Left lobe of liver (tissue), 2 donors: ENCODE measurements at places on chromosomes 6 and 20. TPM values are rescaled to one million over a fixed set of nuclear protein-coding genes. Genes with fewer than 3 reads are reported as not detected.

Gene FRS3
- 4.4 TPM for total RNA-seq

DNA sequence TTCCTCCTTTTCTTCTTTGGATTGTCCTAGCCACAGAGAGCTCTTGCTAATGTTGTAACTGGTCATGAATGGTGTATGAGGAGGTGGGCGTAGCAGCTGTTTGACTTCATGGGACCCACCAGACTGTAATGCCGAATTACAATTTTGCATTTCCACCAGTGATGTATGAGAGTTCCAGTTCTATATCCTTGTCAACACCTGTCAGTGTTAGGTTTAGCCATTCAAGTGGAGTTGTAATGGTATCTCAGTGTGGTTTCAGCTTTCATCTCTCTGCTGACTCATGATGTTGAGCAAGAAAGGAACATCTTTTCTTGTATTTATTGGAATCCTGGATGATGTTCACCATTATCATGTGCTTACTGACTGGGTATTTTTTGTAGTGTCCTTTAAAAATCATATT is 5.1 kb downstream of the IGF2R start:
- DNase-seq = no peak

Gene CYP21A2
- 9.0 TPM for total RNA-seq

Gene SLC35F1
- not detected for total RNA-seq

GRCh38 chr20:33790566-33790965 is 20.6 kb upstream of the CHMP4B start:
- no peak for DNase-seq

- no peak for DNase-seq
Measured at GRCh38 chr20:51043811-51044210, 20.9 kb upstream of the KCNG1 start.

DNA sequence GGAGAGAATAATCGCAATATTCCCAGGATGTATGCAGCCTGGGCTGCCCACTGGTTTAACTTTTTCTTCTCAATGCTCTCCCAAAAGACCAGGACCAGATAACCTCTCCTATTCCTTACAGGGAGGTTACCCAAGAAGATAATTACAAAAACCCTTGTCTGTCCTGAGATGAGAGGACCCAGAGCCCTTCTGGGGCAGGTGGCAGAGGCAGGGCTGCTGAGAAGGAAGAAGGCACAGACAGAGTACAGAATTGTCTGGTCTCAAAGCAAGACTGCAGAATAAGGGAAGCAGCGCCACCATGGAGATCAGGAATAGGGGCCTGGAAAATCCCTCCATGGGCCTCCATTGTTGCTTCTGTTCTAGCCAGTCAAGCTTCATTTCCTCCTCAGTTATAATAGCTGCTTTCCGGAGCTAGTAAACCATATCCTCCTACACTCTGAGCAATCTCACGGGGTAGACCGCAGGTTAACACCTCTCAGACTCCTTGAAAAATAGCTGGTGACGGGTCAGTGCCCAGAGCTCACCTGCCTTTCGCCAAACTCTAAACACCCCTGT is 463 bp upstream of the HLA-DMB start:
- no peak for DNase-seq

DNA sequence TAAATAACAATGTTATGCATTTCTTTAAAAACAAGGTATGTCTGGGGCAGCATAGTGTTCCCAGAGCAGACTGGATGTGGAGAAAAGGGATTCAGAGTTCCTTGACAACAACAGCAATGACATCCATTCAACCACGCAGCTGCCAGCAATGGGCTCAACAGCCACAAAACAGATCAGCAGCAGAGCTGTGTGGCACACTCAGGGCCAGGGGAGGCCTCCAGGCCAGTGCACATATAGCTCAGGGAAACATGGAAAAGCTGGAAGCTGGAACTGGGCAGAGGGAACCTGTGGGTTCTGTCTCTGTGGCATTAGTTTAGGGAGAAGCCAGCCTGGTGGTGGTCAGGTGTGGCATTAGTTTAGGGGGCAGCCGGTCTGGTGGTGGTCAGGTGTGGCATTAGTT is 148.3 kb downstream of the SMOC2 start:
- DNase-seq = no peak

Gene IFNGR1
- total RNA-seq = 23.0 TPM

Gene SIRPB2
- 0.50 TPM for total RNA-seq

DNA sequence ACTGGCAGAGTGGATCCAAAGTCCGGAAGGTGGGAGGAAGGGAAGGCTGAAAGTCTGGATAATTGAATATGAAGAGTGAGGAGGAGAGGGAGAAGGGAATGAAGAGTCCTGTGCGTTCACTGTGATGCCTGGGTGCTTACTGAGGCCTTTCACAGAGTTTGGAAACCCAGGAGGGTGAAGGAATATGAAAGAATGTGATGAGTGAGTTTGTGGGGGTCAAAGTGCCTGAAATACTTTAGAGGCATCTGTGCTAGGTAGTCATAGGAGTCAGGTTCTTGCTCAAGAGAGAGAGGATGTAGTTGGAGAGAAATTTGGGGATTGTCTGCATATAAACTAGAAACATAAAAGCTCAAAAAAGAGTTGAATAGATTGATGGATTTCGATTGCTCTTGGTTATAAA is 20.7 kb downstream of the NKX2-4 start:
- no peak for DNase-seq

- no peak for DNase-seq
Measured at GRCh38 chr20:47773371-47773786, 11.9 kb downstream of the SULF2 start.

- DNase-seq = no peak
Measured at GRCh38 chr6:89729818-89730217, 89.8 kb downstream of the MDN1 start.

- no peak for DNase-seq
Measured at GRCh38 chr6:147870506-147871110, 362.1 kb downstream of the SAMD5 start.

- no peak for DNase-seq
Measured at GRCh38 chr20:53073636-53074415, 101.7 kb downstream of the TSHZ2 start.

GRCh38 chr6:54690596-54690995 is 156.0 kb upstream of the FAM83B start:
- DNase-seq = no peak

GRCh38 chr6:44115866-44116265 is 11.4 kb downstream of the MRPL14 start:
- no peak for DNase-seq

- DNase-seq = peak; percentile 23
Measured at GRCh38 chr6:169857343-169858292, 106.2 kb downstream of the ERMARD start.

DNA sequence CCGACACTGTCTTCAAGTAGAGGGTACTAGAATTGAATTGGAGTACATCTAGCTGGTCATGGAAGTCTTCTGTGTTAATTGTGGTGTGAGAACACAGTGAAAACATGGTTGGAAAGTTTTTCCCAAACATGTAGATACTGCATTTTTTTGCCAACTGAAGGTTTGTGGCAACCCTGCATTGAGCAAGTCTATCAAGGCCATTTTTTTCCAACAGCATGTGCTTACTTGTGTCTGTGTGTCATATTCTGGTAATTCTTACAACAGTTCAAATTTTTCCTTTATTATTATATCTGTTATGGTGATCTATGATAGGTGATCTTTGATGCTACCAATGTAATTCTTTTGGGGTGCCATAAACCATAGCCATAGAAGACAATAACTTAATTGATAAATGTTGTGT is 147.0 kb downstream of the MYB start:
- DNase-seq = no peak

- DNase-seq = no peak
Measured at GRCh38 chr20:4490045-4490444, 231.7 kb upstream of the PRND start.

DNA sequence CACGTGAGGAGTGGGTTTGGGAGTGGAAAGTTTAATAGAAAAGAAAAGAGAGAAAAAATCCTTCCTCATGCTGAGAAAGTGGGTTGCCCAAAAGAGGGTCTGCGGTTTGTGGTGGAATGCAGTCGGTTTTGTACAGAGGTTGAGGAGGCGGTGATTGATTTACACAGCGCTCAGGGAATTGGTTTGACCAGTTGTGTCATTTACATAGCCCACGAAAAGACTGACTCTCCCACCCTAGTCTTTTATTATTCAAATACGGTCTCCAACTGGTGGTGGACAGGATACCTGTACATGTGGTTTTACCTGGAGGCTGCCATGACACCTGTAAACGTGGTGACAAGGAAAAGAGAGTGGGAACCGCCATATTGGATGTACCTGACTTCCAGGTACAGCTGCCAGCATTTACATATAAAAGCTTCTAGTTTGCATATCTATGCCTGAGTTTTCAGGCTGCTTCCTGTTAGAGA is 42.1 kb downstream of the HLA-DPB1 start:
- DNase-seq = no peak

DNA sequence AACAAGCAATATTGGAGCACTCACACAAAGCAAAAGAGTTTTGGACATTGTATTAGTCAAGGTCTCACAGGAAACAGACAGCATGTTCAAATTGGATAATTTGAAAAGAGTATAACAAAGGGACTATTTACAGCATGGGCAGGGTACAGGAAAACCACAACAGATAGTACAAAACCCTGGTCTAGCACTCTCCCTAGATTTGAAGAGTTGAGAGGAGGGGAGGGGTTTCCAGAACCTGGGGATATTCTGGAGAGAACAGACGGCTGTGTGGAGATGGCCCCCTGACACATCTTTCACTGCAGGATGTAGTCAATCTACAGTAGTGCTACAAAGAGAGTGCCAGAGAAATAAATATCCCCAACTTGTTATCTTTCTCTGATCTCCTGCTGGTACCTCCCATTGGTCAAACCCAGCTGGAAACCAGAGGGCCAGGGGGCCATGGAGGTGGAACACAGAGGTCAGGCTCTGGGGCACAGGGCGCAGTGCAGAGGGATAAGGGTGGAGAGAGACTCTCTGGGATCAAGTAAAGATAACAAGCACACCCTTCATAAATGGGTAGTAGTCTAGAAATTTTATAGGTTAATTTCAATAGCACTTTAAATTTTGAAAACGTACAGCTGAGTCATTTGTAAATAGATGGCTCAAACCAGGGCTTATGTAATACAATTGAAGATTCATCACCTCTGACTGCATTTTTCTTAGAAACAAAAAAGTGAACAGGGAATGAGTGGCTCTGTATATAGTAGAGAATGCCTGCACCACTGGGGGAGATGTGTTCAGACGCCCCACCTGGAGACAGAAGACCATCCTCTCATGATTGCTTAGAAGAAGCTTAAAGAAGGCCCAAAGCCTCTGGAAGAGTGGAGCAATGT is 25.7 kb downstream of the RCAN2 start:
- no peak for DNase-seq

DNA sequence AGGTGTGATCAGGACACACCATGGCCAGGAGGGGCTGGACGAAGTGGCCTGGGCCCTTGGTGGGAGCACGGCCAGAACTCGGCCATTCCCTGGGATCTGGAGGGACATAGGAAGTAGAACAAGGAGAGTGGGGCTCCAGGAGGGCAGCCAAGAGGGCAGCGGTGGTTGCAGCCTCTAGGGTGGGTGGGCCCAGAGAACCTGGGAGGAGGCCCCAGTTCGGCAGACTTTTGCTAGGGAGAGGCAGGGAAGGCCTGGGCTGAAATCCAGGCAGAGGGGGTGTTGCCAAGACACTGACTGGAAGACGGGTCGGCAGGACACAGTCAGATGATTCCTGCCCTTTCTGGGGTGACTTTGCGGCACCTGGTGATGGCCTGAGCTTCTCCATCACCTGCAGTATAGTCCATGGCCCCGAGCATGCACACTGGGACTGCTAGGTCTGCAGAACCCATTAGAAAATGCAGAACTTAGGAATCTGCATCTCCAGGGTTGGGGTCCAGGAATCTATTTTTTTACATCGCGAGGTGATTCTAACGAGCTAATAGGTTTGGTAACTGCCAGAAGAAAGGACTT is 224.8 kb downstream of the SYNDIG1 start:
- peak; percentile 22 for DNase-seq

- no peak for DNase-seq
Measured at GRCh38 chr6:154661768-154662167, 71.4 kb upstream of the SCAF8 start.

- no peak for DNase-seq
Measured at GRCh38 chr20:63114006-63114692, 101.8 kb downstream of the YTHDF1 start.

Gene HNF4A
- total RNA-seq = 189 TPM

Gene VWA7
- total RNA-seq = 2.3 TPM

Gene GPANK1
- 7.7 TPM for total RNA-seq

Gene CCDC28A
- total RNA-seq = 16.5 TPM

DNA sequence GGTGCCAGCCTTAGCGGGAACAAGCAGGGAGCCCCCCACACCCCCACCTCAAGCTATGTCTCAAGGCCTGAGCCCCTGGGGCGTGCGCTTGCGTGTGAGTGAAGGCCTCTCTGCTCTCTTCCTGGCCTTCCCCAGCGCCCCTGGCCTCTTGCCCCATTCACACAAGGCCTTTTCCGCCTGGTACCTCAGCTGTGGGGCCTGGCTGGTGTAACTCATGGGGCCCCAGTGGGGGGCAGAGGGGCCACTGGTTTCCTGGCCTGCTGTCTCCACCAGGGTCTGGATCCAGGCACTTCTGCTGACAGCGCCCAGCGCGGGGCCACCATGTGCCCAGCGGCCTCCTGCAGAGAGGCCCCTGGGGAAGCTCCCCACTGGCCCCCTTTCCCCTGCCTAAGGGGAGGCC is 34.7 kb downstream of the GNAS-AS1 start:
- no peak for DNase-seq

Gene CAGE1
- total RNA-seq = 0.05 TPM

Gene OR2H1
- not detected for total RNA-seq

- DNase-seq = no peak
Measured at GRCh38 chr6:35219683-35220326, 6.0 kb downstream of the SCUBE3 start.

GRCh38 chr20:8811801-8812594 is 256.9 kb upstream of the PLCB4 start:
- no peak for DNase-seq

DNA sequence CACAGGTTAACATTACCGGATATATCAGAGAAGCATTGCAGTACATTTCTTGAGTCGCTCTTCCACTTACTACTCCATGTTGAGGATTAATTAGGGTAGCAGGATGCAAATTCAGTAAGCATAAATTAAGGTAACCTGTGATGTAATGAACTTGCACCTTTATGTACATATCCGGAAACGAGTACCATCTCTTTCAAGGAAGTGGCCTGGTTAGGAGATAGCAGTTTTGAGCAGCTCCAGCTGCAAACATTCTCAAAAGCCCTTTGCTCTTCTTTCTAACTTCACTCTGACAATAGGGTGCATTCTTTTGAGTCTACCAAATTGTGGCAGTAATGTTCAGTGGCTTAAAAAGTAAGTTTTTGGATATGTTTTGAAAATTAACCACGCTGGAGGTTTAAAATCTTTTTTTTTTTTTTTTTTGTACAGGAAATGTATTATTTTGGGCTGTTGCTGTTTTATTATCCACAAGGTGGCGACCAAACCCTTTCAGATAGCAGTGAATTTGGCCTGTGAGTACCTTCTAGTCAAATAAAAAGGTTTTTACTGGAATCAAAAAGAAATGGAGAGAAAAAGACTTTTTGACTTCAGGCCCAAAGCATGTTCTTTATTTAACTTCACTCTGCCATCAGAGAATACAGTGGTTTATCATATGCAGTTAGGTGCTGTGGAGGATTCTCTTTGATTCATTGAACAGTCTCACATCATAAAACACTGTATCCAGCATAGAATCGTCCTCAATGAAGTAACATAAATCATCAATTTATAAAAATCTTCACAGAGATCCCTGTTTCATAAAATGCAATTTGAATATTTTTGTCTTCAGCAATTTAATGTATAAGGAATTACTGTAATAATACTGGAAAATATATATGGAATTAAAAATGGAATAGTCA is 8.9 kb downstream of the FAM217B start:
- no peak for DNase-seq

Gene PRND
- total RNA-seq = not detected

GRCh38 chr20:48660788-48661187 is 167.0 kb downstream of the PREX1 start:
- no peak for DNase-seq

GRCh38 chr6:137938770-137939379 is 71.8 kb downstream of the TNFAIP3 start:
- no peak for DNase-seq
